Natural killer cell treated with Interleukin-12 subunit alpha and Interleukin-12 subunit beta and Interleukin-15 and Interleukin-18, amount 100 ng/mL, for 72 hours (primary cell): ENCODE measurements at places on chromosomes 16 and 17. TPM values are rescaled to one million over a fixed set of nuclear protein-coding genes. Genes with fewer than 3 reads are reported as not detected.

Gene CLEC19A
- total RNA-seq: not detected

Gene KRT24
- total RNA-seq: not detected

- DNase-seq: no peak
- H3K36me3 ChIP-seq: no peaks in the 10 kb centered on the region
Observed at GRCh38 chr16:11629071-11630030, 38.9 kb upstream of the SNN start.

- H3K27me3 ChIP-seq: peaks cover 17% of the 10 kb centered on the region
- H3K4me1 ChIP-seq: peaks cover 12% of the 10 kb centered on the region
- no peak overlapping the region for H3K4me3 ChIP-seq
- no peak overlapping the region for H3K27ac ChIP-seq
Observed at GRCh38 chr17:28471531-28472342, 1.7 kb upstream of the SLC13A2 start.

DNA sequence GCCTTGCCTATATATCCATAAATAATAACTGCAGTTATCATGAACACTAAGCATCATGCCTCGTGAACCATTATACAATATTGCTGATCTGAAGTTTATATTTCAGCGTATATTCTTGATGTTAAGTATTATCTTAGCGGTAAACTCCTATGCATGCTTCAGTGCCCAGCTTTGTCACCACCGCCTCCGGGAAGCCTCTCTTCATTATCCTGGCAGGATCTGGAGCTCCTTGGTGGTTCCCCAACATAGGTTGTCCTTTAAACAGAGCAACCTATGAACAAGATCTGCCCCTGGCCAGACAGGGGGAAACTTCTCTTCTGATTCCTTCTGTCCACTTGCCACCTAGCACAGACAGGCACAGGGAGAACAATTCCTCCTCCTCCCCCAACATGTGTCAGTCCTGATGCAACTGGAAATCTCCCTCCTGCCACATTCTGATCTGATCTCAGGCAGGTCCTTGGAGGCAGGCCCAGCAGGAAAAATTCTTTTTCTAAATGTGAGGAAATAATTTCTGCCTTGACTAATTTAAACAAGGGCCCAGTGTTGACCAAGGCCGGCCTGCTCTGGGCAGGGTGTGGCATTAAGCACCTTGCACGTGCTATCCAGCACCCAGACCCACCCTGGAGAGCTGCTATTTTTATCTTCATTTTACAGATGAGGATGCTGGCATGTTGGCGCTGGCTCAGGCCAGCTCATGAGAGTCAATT is 22.4 kb downstream of the SPNS2 start:
- peaks cover 3% of the 10 kb centered on the region for H3K27me3 ChIP-seq
- no peaks in the 10 kb centered on the region for H3K36me3 ChIP-seq
- H3K4me3 ChIP-seq: no peak overlapping the region
- H3K27ac ChIP-seq: no peak overlapping the region
- DNase-seq: no peak

GRCh38 chr17:68175416-68175815 is 72.4 kb upstream of the AMZ2 start:
- DNase-seq: no peak
- H3K27ac ChIP-seq: no peak overlapping the region
- no peak overlapping the region for H3K4me3 ChIP-seq
- H3K27me3 ChIP-seq: no peaks in the 10 kb centered on the region
- H3K36me3 ChIP-seq: no peaks in the 10 kb centered on the region
